Stimulated activated CD4-positive, alpha-beta T cell treated with anti-CD3 and anti-CD28 coated beads, Interleukin-1b, Interleukin-23, amount 100 ng/mL, for 4 hours (primary cell): ENCODE measurements at places on chromosomes 11 and 22.

- DNase-seq = peak; percentile 78
These were observed 39.7 kb downstream of the TPBGL start for GRCh38 chr11:75280227-75280701.

GRCh38 chr11:4102711-4103110, 8.1 kb downstream of the RRM1 start:
- no peak for DNase-seq

DNA sequence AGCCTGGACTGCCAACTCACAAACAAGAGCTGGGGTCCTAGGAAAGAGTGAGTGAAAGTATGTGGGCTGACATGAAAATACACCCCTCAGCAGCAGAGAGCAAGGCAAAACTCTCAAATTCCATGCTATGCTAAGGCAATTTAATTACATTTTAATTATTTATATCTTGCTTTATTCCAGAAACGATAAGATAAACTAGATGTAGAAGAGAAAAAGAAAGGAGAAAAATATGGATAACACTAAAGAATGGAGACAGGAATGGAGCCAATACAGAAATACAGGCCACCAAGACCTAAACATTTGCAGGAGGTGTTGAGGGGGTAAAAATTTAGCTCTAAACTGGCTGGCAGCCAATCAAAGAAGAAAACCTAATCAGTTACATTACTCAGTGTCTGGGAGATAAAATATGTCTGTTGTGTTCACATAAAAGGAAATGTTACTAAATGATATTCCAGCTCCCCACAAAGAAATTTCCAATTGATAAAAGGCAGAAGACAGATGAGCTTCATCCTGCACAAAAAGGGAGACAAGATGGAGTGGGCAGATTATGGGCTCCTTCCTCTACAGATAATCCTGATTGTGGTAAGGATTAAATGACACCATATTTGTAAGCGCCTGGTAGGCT, 223.5 kb upstream of the BLID start:
- no peak for DNase-seq

GRCh38 chr11:85974122-85974521, 94.8 kb downstream of the PICALM start:
- no peak for DNase-seq

DNA sequence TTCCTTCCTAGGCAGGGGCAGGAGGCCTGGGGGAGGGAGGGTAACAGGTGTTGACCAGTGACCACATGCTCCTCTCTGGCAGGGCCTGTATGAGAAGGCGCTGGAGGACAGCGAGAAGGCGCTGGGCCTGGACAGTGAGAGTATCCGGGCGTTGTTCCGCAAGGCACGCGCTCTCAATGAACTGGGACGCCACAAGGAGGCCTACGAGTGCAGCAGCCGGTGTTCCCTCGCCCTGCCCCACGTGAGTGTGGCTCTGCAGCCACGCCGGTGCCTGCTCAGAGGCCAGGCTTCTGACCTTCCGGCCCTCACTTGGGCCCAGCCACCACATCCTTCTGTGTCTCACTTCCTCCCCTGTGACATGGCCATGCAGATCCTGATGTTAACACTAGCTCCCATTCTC, 25.8 kb downstream of the ZC3H7B start:
- no peak for DNase-seq

- no peak for DNase-seq
These were observed at the start of the genes NLRP14 and ZNF214 for GRCh38 chr11:7020183-7020917. TSS of gene NLRP14 (plus strand) at chr11:7020479. CDS start at chr11:7038587, 18,108 bp downstream. TSS of gene ZNF214 (minus strand) at chr11:7020346. CDS start at chr11:7002835, 17,511 bp downstream.

DNA sequence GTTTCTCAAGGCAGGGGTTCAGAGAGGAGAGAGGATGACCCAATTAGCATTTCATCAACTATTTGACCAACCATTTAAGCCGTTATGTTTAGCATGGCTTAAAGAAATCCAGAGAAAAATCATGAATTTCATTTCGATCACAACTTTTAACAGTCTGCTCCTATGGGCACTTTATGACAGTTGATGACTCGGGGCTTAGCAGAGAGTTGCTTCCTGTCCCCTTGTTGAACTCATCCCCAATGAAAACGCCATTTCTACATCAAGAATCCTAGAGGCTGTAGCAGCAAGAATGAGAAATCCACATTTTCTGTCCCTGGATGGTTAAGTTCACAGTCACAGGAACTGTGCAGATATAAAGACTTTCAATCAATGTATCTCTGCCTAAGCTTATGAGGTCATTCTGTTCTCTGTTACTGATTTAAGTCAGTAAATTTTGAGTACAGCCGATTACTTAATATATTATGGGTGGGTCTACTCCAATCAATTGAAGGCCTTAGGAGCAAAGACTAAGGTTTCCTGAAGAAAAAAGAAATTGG, 81.1 kb downstream of the BDNF start:
- DNase-seq = no peak

GRCh38 chr11:8714622-8715225, 32.1 kb downstream of the RPL27A start:
- no peak for DNase-seq

- DNase-seq = no peak
These were observed 86.2 kb downstream of the RPL27A start for GRCh38 chr11:8768625-8769333.

- DNase-seq = no peak
These were observed 3.5 kb downstream of the CLDN5 start for GRCh38 chr22:19520566-19521305.

- no peak for DNase-seq
These were observed 362.3 kb upstream of the KIRREL3 start for GRCh38 chr11:127362754-127363308.

GRCh38 chr11:75814363-75814676, 690 bp upstream of the UVRAG start:
- no peak for DNase-seq

- DNase-seq = no peak
These were observed 75.6 kb upstream of the GRAMD1B start for GRCh38 chr11:123354371-123354975.

DNA sequence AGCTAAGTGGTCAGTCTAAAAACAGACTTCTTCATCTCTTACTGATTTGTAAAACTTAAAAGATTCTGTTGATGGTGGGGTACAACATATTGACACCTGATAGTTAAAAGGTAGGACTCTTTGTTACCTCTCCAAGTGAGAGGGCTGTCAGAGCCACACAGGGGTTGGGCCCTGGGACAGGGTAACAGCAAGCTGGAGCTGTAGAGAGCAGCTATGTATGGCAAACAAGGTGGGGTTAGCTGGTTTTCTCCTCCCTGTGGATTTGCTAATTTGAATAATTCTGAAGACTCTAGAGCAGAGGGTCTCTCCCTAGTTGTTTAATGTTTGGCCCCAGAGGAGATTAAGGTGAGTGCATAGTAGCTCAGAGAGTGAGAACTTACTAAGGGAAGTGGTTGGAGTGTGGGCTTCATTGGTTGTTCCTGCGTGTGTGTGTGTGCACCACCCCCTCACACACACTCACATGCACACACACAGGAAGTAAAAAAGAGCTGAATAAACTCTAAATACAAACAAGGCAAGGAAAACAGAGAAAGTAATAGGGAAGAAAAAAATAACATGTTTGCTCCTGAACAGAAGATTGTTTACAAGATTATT, 9.2 kb upstream of the GAS2 start:
- no peak for DNase-seq
